Osteoblast (primary cell): ENCODE measurements at places on chromosomes 1 and 21. TPM values are rescaled to one million over a fixed set of nuclear protein-coding genes. Genes with fewer than 3 reads are reported as not detected.
A peak's percentile ranks its signal among the peaks of the same experiment; 100 is the strongest.

DNA sequence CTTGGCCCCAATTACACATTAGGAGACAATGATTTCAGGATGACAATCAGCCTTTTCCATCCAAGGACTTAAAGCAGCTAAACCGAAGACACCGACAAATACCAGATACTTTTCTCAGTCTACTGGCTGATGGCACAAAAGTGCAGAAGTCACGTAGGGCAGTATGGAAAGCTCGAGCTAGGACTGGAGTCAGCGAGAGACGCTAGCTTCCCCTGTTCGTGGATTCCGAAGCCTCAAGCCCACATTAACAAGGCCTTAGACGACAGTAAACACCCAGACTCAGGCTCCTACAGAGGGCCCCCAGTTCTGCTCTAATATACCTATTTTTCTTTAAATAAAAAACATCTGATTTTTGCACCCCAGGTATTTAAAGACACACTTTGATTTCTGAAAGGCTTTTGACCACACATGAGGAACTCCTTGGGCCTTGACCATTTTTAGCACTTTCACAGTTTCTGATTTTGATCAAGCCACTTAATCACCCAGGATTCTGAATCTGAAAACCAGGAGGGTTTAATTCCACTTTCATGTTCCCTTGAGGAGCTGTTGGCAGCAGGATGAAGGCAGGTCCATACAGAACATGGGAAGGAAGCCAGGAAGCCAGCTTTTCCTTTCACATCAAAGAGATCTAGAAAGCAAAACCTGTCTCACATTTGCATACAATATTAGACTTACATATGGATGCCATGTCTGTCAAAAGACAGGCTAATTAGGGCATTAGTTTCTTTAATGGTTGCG is 204.1 kb downstream of the GABPA start:
- DNase-seq = no peak

DNA sequence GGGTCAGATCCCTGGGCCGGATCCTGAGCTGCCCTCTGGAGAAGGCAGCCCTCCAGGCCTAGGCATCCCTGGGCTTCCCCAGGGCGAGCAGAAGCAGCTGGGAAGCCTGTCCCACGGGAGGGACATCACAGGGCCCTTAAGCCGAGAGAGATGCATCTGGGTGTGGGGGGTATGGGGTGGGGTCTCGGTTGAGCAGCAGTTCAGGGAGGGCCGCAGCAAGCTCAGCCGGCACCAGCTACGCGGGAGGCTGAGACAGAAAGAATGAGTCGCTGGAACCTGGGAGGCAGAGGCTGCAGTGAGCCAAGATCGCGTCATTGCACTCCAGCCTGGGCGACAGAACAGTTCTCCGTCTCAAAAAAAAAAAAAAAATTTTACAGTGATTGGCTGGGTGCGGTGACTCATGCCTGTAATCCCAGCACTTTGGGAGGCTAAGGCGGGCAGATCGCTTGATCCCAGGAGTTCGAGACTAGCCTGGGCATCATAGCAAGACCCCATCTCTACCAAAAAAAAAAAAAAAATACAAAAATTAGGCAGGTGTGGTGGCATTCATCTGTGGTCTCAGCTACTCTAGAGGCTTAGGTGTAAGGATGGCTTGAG is 37.7 kb downstream of the RRP1 start:
- peak; percentile 89 for DNase-seq

The KCNA2 gene
- total RNA-seq = under 0.01 TPM in 1 of 2 replicates, not detected in the other

The GBP6 gene
- not detected in 2 replicates for total RNA-seq

The HUNK gene
- under 0.01 TPM in 2 replicates for total RNA-seq

DNA sequence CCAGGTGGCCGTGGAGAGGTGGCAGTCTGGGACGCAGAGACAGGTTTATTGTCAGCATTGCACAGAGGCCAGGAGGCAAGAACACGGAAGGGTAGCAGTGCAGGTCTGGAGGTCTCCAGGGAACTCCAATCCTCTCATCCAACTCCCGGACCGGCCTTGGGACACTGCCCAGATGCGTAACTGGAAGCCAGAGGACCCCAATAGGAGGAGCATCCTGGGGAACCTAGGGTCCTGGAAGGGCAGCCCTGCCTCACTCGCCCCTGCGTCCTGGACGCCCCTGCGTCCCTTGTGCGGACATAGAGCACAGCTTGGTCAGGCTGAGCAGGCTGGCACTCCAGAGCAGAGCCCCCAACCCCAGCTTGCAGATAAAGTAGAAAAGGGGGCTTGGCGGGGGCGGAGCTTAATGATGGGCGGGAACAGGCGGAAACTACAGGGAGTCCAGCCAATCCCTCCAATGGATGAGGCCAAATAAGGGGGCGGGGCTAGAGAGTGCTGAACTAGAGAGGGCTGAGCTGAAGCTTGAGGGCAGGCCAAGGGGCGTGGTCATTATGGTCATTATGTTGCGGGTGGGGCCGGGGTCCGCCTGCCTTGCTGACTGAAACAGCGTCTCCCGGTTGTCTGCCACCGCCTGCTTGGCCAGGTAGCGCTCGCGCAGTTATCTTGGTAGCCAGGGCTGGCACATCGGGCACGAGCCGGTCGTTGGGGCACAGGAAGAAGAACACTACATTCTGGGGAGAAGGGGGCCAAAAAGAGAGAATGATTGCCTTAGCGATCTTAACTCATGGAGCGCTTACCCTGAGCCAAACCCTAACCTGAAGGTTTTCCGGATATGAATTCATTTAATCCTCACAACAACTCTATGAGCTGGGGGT is 3.7 kb upstream of the ARHGEF19 start:
- peak; percentile 86 for DNase-seq

The EXOC8 gene
- 14.4 and 16.3 TPM in 2 replicates for total RNA-seq

- no peak for DNase-seq
Measured at GRCh38 chr1:231310391-231310934, 27.2 kb downstream of the EXOC8 start.

The CADM3 gene
- total RNA-seq = under 0.01 TPM in 1 of 2 replicates, not detected in the other

DNA sequence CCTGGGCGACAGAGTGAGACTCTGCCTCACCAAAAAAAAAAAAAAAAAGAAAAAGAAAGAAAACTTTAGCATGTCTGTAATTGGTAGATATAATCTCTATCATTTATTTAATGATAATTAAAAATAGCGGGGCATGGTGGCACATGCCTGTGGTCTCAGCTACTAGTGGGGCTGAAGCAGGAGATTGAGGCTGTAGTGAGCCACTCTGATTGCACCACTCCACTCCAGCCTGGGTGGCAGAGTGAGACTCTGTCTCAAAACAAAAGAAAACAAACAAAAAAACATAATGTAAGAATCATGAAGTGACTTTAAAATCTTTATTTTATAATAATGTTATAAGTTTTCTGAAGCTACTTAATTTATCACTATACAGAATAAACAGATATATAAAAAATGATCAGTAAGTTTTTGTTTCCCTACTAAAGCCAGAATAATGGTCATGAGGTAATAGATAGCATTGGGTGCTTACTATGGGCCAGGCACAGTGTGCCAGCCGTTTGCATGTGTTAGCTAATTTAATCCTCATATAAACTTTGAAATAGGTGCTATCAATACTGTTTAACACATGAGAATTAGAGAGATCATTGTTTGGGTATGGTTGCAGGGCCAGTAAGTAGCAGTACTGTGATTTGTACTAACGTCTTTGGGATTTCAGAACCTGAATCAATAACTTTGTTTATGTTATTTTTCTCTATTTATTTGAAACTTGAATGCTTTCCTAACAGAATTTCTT is 23.8 kb downstream of the CLIC4 start:
- no peak for DNase-seq

DNA sequence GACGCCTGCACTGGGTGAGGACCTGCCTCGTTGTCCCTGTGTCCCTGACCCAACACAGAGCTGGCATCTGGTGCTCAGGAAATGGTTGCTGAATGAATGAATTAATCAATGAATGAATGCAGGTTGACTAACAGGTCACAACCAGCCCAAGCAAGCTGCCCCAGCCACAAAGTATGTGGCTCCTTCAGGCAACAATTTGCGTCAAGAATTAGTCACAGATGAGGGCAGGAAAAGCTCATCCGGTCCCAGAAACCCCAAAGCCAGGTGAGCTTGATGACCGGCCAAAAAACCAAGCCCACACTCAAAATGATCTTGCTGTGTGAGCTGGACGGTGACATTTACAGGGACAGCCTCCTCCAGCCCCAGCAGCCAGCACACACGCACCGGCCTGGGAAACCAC is 40.6 kb upstream of the GPR153 start:
- DNase-seq = no peak

DNA sequence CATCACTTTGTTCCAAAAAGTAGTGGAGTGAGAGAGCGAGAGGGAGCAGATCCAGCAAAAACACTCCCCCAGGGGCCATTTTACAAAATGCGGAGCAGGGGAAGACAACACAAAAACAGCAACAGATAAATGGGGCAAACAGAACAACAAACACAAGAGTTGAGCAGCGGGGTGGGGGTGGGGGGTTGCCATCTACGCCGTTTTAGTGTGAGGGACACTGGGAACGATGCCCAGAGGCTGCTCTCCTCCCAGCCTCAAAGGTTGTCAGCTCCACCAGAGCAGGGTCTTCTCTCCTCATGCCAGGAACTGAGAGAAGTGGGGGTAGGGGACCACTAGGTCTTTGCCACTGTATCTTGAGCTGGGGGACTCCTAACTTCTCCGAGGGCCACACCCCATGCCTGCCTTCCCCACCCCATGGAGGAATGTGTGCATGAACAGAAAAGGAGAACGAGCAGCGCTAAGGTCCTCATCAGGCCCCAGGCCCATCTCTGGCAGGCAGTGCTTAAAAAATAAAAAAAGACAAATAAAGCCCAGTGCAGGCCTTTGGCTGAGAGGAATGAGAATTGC is 1.3 kb upstream of the PBXIP1 start:
- DNase-seq = peak; percentile 37

DNA sequence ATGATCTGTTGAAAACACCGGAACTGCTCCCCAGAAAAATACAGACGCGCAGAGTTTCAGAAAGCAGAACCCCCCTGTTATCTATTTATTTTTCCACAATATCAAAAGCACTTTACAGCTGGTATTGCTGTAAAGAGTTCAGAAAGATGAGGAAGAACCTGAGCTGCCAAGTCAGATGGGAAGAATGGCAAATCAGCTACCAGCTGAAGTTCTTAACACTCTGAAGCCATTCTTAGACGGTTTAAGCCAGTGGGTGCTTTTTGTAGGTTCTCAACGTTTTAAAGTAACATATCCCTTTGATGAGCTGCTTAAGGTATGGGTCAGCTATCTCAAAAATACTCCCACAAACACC is 714 bp upstream of the AKIRIN1 start:
- peak; percentile 49 for DNase-seq

The POU2F1 gene
- 11.6 and 13.6 TPM in 2 replicates for total RNA-seq

The SLC9C2 gene
- total RNA-seq = not detected in 2 replicates

GRCh38 chr1:46492871-46493270 is 3.2 kb downstream of the DMBX1 start:
- peak; percentile 62 for DNase-seq

DNA sequence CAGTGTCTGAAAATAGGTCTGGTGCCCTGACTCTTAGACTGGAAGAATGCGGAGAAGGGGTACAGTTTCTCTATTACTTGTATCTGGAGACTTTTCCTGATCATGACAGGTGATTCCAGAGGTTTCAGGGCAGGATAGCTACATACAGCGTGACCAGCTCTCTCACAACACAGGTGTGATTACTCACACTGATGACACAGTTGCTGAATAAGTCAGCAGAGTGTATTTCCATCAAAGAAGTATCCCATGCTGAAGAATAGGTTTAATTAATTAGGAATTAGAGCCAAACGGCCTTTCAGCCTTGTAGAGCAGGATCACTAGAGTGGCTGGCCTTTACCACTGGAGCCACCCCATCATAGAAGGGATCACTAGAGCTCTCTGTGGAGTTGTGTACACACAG is 298.6 kb downstream of the LMX1A start:
- no peak for DNase-seq

DNA sequence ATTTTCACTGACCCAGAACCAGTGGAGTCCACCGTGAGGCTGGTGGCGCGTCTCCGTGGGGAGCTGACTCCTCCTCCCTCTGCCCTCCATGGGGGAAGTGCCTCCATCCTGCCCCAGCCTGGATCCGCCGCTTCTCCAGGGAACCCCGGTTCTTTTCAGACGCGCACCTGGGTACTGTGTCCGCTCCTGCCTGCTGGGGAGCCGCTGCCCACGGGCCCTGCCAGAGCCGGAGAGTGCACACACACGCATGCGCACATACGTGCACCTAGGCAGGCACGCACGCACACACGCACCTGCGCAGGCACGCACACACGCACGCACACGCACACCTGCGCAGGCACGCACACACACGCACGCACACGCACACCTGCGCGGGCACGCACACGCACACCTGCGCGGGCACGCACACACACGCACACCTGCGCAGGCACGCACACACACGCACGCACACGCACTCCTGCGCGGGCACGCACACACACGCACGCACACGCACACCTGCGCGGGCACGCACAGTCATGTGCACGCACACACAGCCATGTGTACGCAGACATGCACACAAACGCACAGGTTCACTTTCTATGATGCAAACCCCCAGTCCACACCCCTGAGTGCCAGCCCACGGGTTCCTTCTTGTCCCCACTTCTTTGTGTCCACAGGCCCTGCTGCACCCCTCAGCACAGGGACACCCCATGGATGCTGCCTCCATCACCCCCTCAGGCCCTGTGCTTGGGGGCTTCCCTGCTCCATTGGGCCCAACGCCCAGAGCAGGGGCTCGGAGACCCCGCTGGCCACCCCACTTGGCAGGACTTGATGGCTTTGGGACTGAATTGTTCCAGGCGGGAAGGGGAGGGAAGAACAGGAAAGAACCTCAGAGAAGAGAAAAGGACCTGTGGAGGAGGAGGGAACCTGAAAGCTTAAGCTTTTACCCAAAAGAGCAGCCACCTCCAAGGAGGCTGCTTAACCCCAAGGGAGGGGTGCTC is 42.7 kb downstream of the MORN1 start:
- DNase-seq = peak; percentile 78

GRCh38 chr1:226772446-226773139 is 33.5 kb upstream of the ITPKB start:
- no peak for DNase-seq

GRCh38 chr1:34914958-34915357 is 14.5 kb downstream of the DLGAP3 start:
- DNase-seq = no peak

DNA sequence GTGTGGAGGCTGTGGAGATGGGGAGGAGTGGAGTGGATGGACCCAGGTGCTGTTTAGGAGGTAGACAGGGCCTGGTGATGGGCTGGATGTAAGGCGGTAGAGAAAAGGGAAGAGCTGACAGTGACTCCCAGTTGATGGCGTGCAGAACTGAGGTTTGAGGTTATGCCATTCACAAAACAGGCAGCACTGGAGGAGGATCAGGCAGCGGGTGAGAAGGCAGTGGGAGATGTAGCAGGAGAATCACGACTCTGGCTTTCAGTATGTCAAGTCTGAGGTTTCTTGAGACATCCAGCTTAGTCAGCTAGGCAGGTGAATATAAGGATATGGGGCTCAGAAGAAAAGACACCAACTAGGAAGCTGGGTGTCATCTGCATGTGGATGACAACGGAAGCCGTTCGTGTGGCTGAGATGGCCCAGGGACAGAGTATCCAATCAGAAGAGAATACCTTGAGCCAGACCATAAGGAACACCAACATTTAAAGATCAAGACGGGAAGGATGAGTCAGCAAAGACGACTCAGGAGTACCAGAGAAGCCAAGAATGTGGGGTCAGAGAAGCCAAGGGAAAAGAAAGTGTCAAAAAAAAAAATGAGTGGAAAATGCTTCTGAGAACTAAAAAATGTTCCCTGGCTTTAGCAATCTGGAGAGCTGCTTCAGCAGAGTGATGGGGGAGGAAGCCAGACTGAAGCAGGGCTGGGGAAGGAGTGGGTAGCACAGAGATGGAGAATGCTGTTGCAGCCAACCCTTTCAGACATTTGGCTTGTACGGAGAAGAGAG is 15.2 kb downstream of the LRRN2 start:
- peak; percentile 34 for DNase-seq

The SMPDL3B gene
- total RNA-seq = under 0.01 TPM in 1 of 2 replicates, not detected in the other

The KANK4 gene
- under 0.01 TPM in 2 replicates for total RNA-seq
